ENCODE measurements at places on chromosomes 3 and 15. TPM values are rescaled to one million over a fixed set of nuclear protein-coding genes. Genes with fewer than 3 reads are reported as not detected.

ATP13A5 gene
- not detected for total RNA-seq

RPL4 gene
- total RNA-seq = 3,654 TPM

PARP15 gene
- total RNA-seq = 4.3 TPM

CD86 gene
- not detected for total RNA-seq
